ENCODE measurements at places on chromosomes 13 and 19.

DNA sequence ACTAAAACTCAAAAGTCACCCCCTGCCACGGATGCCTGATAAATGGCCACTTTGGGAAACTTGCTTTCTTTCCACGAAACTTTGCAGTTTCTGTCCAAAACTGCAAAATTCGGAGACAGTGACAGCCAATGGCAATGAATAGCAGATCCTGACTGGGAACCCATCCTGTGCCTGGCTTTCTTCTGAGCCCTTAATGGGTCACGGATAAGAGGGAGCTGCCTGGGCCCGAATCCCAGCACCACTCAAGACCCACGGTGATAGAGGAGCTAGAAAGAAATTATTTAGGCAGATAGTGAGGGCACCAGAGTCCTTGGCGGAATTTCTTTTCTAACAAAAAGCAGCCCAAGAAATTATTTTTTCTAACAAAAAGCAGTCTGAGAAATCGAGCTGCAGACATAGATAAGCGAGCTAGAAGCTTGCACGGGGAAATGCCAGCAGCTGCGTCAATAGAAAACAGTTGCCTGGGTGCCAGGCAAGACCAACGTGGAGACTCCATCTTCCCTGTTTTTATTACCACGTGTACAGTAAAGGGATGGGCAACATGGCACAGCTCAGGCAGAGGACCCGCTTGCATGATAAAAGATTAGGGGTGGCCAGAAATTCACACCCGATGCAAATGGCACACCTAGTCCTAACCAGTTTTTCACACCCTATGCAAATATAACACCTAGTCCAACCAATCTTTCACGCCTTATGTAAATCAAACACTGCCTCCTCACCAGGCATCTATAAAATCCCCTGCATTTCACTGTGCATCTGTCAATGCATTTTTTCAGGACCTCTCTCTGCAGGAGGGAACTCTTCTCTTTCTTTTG lies 7.1 kb upstream of the HSH2D start:
- DNase-seq: no peak

GRCh38 chr13:68588623-68589022 lies 1358.5 kb upstream of the PCDH9 start:
- no peak for DNase-seq

GRCh38 chr13:40182591-40182990 lies 483.9 kb downstream of the FOXO1 start:
- no peak for DNase-seq

DNA sequence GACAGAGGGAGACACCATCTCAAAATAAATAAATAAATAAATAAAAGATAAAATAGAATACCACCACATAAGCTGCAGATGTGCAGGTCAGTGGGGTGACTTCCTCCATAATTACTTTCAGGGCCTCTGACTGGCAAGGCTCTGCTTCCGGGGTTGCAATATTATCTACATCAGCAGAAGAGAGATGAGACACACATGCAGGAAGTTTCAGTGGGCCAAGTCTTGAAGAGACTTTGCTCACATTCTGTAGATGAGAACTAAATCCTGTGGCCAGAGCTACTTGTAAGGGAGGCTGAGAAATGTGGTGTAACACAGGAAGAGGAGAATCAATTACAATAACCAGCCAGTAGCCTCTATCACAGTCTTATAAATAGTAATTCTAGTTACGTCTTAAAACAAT lies 89.9 kb upstream of the MAB21L1 start:
- no peak for DNase-seq

DNA sequence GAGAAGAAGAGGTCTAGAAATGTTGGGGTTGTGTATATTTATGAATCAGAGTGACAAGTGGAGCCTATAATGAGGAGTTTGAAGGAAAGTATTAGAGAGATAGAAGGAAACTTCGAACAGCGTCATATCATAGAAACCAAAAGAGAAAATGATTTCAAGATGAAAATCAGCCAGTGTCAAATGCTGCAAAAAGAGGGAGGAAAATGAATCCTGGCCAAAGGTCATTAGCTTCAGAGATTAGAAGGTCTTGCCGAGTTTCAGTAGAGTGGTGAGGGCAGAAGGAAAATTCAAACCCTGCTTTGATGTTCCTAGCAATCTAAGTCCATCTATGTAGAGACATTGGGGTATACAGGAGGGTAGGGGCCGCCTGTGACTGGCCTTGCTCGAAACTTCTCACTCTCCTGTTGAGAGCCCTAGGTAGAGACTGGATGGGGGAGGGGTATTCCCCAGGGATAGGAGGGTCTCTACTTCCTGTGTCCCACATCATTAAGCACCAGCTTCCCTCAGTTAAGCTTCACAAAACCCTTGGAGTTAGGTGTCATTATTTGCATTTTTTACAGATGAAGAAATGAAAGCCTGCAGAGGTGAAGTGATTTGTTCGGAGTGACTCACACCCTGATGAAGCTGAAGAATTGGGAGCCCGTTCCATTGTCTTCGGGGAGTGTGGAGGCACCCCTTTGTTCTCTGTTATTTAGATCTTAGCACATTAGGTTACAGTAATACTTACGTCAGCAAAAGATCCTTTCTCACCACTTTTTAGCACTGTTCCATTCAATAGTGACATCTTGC lies 62.8 kb downstream of the FGF9 start:
- no peak for DNase-seq

DNA sequence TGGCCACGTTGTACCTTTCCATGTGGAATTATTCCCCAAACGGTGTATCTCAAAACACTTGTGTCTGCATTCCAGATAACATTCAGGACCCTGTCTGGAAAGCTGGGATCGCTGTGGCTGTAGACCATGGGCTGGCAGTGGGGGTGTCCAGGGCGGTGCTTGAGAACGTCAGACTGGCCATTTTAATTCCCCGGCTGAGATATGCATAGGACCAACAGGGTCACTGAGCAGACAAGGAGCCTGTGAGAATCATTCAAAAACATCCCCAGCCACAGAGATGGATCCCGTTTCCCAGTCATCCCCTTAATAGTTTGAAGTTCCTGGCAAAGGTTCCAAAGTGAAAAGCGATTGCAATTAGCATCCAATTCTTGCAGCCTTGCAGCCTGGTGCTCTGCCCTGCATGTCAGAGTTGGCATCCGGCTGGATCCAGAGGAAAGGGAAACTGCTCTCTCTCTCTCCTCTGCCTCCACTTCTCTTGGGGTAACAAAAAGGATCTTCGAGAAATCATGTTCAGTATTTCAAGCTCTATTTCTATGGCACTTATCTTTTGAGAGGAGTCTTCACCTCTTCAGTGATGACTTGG lies 41.6 kb downstream of the IFT88 start:
- no peak for DNase-seq

Measured in stimulated activated naive CD4-positive, alpha-beta T cell (primary cell).